Stimulated activated CD4-positive, alpha-beta T cell treated with anti-CD3 and anti-CD28 coated beads, TNF-alpha, amount 100 ng/mL, for 1 hour (primary cell): ENCODE measurements at places on chromosomes 7 and 10.

DNA sequence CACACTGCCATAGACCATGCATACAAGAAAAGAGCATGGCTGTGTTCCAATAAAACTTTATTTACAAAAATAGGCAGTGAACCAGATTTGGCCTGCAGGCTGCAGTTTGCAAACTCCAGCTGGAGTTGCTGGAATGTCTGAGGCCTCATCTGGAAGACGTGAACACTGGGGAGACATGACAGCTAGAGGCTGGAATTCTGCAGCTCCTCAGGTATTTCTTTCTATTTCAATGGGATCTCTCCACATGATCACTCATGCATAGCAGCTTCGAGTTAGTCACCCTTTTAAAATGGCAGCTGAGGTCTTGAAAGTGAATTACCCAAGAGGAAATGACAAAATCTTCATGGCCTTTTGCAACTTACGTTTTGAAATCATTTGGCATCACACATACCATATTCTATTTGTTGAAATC is 52.6 kb upstream of the BET1 start:
- no peak for DNase-seq

DNA sequence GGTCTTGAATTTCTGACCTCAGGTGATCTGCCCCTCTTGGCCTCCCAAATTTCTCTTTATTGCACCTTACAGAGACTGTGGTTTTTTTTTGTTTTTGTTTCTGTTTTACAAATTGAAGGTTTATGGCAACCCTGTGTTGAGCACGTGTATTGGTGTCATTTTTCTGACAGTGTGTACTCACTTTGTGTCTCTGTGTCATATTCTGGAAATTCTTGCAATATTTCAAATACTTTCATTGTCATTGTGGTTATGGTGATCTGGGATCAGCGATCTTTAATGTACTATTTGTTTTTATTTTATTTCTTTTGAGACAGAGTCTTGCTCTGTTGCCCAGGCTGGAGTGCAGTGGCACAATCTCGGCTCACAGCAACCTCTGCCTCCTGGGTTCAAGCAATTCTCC is 89.8 kb downstream of the PRTFDC1 start:
- DNase-seq, result no peak

GRCh38 chr10:68559251-68559650 is 886 bp upstream of the TET1 start:
- no peak for DNase-seq

GRCh38 chr10:128095027-128095752 is 31.0 kb downstream of the MKI67 start:
- no peak for DNase-seq

DNA sequence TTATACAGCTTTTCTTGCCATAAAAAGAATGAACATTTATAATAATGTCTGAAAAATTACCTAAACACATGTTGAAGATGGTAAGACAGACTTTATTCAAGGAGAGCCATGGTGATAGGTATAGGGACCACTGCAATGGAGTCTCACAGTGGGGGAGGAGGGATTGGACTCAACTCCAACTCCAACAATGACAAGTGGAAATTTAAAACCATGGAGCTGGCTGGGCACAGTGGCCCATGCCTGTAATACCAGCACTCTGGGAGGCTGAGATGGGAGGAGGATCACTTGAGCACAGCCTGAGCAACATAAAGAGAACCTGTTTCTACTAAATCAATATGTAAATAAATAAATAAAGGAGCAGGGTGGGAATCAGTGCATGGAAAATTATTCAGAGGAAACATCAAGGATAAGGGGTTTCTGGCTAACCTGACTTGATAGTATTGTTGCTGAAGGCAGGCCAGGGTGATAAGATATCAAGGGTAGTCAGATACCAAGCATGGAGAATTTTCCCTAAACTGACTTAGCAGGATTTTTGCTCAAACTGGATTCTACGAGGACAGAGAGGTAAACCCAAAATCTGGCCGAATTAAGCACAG is 19.5 kb upstream of the MICU1 start:
- no peak for DNase-seq

- DNase-seq, result no peak
These were observed 582.6 kb downstream of the CALN1 start for GRCh38 chr7:71829515-71829914.

- DNase-seq, result no peak
These were observed 54.3 kb upstream of the WAC start for GRCh38 chr10:28478646-28479045.

GRCh38 chr7:139249179-139249810 is 18.3 kb downstream of the UBN2 start:
- DNase-seq, result no peak

GRCh38 chr7:16838386-16838785 is 33.6 kb upstream of the AGR2 start:
- no peak for DNase-seq

DNA sequence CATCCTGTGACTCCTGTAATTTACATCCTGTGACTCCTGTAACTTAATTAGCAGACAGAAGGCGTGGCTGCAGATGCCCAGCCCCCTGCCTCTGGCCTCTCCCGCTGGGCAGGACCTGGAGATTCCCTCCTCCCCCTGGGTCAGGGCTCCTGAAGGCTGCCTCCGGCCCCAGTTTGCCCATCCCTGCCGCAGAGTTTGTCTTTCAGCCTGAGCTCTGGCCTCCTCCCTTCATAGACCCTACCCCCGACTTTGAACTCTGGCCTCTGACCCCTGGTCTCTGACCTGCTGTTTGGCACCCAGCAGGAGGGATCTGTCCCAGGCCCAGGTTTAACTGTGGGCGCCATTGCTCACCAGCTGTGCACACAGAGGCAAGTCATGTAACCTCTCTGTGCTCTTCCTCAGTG is 45.6 kb downstream of the ELFN1 start:
- DNase-seq, result no peak

DNA sequence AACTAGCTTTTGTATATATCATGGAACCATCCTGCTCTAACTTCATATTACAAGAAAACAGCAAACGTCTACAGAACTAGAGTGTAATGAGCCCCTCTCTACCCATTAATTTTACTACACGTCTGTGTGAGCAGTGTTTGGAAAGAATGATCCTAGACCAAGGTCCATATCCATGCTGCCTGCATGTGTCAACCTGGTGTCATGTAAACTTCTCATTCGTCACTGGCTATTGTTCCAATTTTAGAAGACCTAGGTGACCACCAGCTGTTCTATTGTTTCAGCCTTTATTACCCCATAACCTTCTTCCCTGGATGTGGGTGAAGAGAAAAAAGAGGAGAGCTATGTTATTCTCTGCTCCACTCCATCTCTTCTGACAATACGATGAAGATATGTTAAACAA is 77.1 kb downstream of the CREM start:
- DNase-seq, result no peak

GRCh38 chr7:157056246-157056645 is 45.8 kb upstream of the MNX1 start:
- DNase-seq, result no peak

DNA sequence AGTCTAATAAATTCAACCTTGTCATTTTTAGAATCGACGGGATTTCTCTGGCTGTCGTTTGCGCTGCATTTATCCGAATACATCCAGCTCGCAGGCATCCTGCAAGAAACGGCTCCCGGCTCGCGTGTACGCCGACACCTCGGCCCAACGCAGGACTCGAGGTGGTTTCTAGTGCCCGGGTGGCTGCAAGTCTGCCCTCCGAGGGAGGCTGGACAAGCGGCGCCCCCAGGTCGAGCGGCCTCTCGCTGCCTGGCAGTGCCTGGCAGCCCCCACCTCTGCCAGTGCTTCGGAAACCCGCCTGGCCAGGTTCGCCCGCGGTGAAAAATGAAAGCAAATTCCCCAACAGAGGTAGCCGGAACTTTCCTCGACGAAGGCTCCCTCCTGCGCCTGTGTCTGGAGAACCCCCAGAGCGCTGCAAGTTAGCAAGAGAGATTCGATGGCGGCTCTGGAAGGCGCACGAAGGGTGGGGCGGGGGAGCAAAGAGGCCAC is 5.7 kb upstream of the ZNF503 start:
- DNase-seq, result no peak

DNA sequence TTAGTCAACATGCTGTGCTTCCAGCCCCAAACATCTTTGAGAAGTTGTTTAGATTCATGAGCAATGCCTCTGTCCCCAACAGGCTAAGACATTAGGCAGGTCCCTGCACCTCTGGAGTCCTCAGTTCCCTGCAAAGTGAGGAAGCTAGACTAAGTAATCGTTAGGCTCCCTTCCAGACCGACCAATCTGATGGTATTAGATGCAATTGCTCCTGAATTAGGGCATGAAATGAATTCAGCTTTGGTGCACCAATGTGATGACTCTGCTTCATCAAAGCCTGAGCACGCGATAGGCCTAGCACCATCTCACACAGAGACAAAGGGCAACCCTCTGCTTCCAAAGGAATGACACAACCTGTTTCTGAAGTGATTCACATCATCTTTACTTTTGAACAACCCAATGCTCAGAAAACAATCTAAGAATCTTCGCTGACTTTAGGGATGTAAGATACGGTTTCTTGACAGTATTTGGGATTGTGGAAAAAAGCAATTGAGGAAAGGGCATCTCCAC is 723 bp upstream of the TES start:
- DNase-seq, result no peak

GRCh38 chr10:48608279-48608681 is 3.4 kb upstream of the ARHGAP22 start:
- no peak for DNase-seq

DNA sequence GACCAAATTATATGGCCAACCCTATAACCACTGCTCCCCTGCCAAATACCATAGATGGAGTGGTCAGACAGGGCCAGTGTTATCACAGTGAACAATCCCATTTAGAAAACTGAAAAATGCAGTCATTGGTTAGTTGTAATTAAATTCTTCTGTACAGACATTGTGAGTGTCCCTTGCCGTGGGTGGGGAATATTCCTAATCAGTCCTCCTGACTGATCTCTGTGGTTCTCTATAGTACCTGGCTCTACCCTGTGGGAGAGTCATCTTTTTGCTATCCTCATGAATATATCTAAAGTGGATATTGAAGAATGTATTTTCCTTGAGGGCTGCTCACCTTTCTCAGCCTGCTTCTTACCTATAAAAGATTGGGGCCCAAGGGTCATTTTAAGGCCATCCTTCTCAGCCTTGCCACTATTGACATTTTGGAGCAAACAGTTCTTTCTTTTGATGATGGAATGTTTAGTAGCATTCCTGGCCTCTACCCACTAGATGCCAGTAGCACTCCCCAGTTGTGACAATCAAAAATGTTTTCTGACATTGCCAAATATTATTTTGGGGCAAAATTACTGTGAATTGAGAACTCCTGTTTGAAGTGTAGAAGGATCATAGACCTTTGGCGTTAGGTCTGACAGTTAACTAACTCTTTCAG is 110.2 kb downstream of the MAPK8 start:
- no peak for DNase-seq
